NCI-H1105 (cell line): ENCODE measurements at places on chromosomes 1 and 21.
A peak's percentile ranks its signal among the peaks of the same experiment; 100 is the strongest.

- no peak for DNase-seq
These were observed 24.3 kb downstream of the RHBDL2 start for GRCh38 chr1:38917337-38917736.

DNA sequence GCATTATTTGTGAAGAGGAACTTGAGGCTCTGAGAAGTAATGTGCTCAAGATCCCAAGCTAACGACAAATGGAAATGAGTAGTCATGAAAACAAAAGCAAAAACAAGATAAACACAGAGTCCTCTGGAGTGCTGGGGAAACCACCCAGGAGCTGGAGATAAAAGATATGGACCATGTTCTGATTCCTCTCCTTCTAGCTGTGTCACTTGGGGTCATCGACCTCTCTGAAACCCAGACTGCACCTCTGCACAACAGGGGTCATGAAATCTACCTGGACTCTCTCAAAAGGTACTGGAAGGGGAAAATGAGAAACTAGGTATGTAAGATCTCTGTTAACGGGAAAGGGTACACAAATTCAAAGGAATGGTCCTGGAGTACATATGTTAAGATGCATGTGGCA is 6.5 kb downstream of the PGLYRP4 start:
- no peak for DNase-seq

DNA sequence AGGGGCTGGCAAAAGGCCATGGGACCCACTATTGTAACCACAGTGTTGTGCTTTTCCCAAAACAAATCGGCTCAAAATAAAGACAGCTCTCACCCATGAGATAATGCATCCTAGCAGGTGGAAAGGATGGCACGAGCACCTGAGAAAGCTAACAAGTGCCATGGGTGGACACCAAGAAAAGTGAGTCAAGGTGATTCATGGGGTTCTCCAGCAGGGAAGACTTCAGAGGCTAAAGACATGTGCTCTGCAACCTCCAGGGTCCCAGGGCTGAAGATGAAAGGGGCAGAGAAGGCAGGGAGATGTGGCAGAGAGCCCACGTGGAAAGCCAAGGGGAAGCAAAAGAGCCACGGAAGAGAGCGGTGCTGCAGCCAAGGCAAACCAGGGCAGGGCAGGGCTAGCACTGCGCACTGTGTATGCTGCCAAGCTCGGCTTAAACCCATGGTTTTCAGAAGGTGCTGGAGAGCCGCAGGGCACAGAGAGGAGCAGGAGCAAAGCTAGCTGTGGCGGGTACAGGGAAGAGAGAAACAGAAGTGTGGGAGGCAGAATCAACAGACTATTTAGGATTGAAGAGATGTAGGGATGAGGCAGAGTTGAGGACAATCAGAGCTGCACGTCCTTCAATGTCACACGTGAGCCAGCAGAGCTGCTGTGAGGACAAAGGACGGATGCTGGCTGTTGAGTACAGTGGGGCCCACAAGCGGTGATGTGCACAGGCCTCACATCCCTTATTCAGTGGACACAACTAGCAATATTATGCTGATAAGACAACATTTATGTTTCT is 41.8 kb upstream of the C1orf198 start:
- DNase-seq: no peak

DNA sequence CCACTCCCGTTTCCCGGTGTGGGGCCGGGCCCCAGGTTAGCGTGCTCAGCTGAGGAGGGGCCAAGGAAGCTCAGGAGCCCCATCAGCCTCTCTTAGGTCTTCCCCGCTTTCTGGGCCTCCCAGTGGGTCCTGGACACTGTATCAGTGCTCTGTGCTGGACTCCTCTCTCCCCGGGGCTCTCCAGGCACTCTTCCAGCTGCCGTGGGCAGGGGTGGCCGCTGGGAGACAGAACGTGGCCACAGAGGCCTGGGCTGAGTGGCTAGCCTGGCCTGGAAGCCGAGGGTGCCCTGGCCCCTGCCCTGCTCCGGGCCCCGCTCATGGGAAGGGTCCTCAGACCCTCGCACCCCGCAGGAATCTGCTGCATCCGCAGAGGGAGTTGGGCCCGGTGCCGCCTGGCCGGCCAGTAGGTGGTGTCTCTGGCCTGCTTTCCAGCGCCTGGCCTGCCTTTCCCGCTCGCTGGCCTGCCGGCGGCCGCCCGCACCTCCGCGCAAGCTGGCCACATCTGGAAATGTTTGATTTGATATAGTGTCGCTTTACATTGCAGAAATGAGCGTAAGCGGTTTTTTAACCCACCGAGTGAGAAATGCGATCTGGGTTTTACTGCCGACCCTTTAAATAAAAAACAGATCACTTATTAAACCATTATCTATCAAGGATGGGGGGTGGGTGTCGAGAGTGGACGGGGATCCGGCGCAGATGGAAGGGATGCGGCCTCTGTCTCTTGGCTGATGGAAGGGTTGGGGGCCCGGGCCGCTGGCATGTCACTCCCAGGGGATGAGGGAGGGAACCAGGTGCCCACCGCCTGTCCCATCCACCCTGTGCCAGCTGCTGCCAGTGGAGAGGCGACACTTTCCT is 74.4 kb upstream of the TTC34 start:
- no peak for DNase-seq

DNA sequence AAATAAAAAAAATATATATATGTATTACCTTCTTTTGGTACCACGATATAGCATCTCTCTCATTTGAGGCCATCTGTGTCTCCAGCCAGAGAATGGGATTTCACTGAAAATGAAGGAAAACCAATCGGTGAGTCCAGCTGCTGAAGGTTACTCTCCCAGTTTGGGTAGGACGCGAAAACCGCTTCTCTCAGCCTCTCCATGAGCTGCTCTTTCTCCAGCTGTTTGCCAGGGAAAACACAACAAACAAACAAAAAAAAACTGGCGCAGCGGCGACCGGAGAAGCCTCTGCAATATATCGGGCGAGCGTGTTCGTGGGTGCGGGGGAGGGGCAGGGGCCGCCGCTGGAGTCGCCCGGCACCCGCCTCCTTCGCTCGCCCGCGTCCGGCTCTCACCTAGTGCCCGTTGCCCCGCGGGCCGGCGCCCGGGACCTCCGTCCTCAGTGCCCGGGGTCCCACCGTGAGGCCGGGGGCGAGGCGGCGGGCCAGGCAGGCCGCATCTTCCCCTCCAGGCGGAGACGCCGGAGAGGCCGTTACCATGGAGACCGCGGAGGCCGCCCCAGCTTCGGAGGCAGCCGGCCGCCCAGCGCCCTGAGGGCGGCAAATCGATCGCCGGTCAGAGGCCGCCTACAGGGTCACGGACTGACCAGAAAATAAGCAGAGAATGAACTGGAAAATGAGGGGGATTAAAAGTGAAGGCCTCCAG is 504 bp downstream of the PHTF1 start:
- DNase-seq: peak; percentile 79

DNA sequence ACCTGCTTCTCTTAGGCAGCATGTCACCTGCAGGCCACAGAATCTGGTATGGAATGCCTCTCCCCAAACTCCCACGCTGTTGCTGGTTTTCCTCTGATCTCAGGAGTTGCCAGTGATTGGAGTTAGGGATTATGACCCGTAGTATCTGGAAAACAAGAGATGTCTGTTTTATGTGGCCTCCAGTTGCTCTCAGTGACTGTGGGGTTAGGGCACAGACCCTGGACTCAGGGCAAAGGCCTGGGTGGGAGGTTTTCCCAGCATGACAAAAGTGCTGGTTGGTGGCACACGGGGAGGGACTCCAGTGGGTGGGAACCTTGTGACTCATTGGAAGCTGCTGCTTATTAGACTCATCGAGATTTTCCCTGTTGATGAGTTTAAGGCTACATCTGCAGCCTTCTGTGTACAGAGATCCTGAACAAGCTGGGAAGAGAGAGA is at the start of gene NR1I3:
Gene NR1I3, minus strand, starts transcription at position 165 of the 435 bp plus-strand sequence. CDS start 1,638 bp downstream, outside the sequence.
- DNase-seq: no peak
